ENCODE measurements at places on chromosomes 7 and 10.

DNA sequence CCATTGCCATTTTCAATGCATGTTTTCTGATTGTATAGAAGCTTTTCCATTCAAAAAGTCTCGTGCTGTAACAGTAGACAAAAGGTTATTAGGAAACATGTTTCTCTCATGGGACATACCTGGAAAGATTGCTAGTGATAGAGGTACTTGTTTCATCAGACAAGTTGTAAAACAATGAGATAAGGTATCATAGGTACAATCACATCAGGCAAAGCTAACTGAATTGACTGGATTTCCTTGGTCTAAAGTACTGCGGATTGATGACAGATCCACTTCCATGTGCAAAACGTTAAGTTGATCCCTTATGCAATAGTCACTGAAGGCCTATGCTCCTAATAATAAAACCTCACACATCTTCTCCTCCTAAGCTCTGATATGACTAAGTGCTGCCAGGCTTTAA lies 6.5 kb upstream of the RNF32 start:
- DNase-seq, result no peak

- peak; percentile 8 for DNase-seq
Observed at GRCh38 chr10:114856544-114857287, 35.1 kb downstream of the FHIP2A start.

GRCh38 chr10:27207350-27207749 lies 33.2 kb downstream of the ACBD5 start:
- DNase-seq, result no peak

DNA sequence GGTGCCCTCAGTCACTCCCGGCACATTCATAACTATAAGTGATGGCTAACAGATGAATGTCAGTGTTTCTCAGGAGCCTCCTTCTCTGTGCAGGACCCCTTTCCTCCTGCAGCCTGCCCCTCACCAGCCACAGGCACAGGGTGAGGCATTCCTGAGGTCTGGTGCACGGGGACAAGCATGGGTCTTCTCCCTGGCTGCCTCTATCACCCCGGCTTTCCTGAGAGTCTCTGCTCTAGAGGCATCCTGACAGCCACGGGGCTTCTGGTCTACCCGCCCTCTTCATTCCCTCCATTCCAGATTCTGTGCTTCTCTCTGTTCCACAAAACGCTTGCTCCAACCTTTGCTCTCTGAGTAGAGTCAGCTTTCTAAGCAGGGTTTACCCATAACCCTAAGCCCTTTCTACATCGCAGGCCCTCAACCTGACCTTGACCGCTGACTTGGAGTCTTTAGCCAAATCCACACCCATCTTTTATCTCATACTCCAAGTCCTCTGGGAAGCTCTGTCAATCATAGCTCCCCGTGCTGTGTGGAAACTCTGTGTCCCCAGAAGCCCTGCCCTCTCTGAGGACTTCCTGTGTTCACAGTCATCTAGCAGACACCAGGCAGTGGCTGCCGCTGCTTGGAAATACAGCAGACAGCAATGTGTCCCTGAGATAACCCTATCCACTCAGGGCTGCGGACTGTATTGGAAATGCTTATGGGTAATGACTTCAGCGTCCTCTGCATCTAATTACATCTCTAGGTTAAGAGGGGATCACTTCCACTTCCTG lies 159.0 kb downstream of the SFMBT2 start:
- no peak for DNase-seq

DNA sequence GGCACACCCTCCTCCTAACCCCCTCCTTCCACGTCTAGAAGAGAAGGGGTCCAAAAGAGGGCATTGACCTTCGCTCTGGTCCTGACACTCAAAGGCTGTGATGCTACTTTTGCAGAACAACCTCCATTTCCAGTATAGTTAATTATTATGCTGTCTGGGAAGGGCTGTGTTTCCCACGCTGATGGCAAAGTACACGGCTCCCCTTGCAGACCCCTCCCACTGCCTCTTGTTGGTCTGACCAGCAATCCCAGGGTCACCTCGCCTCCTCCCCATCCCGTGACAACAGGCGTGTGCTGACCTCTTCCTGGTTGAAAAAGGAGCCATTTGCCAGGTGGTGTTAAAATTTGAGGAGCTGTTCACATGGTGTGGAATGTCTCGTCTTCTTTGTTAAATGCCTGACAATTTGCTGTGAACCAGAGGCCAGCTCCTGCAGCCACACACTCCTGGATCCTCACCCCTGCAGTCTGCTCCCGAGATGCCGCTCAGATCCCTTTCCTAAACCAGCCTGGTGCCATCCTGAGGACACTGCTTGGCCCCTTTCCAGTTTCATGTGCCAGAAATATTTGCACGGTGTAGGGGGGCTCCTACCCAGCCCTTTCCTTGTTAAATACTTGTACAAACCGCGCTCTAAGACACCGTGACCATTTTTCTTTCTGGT lies 321.7 kb downstream of the WDR37 start:
- DNase-seq, result no peak

- DNase-seq, result no peak
Observed at GRCh38 chr10:101550965-101551364, 37.1 kb downstream of the POLL start.

DNA sequence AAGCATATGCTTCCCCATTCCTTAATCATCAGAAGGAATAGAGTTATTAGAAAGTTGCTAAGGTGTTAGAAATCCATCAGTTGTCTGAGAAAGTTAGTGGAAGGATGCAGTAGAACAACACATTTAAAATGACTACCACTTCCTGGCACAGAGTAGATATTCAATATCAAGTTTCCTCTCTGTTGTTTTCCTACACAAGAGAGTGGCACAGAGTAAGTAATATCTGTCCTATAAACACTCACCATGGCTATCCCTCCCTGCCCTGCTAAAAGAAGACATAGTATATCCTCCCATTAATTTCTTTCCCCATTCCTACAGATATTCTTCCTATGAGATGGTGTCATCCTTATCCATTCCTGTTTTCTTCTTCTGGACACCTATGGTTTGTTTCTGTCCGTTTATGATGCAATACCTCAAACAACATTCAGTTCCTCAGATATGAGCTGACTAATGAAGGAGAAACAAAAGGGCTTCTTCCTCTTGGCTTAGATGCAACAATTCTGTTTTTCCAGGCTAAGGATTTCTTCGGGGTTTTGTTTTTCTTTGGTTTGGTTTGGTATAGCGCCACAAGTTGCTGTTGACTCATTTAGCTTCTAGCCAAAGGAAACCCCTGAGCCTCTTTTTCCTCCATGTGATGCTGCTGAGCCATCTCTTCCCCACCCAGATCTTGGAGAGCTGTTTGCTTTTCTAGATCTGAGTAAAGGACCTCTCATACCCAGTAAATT lies 32.9 kb upstream of the BPGM start:
- no peak for DNase-seq

DNA sequence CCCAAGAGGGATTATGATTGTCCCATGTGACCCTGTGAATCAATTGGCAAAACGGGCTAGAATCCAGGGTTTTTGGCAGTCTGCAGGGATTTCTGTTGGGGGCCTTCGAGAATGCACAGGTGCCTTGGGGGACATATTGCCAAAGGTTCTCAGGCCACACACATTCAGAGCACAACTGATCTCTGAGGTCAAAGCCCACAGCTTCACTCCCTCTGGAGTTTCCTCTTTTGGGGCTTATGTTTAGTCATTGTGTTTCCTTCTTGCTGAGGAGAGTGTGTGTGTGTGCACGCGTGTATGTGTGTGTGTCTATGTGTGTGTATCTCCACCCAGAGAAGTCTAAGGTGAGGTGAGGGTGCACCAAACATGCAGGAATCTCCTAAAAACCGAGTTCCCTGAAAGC lies 8.8 kb downstream of the PPIF start:
- no peak for DNase-seq

- no peak for DNase-seq
Observed at GRCh38 chr10:42979721-42980467, 97.0 kb upstream of the RET start.

DNA sequence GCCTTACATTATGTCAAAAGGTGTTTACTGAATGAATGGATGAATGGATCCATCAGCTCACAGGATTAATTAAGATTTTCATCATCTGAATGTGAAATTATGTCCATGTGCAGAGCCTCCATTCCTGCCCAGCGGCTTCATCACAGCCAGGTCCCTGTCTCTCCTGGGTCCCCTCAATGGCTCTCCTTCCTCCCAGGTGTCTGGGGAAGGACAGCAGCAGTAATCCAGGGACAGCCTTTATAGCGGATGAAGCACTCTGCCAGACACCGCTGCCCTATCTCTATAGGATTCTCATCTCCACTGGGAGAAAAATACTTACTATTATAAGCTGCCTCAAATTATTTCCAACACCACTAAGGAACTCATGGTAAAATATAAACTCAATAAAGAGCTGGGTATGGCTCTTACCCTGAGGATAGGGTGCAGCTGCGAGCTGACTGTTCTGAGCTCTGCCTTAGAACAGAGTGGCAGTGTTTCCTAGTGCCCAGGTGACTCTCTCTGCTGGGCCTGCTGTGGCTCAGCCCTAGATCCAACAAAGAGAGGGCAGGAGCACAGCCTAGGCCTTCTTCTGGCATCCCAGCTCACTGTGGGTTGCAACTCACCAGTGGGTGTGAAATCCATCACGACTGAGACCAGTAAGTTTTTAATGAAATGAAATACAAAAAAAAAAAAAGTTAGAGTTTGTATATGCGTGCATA lies 38.3 kb downstream of the GPRIN2 start:
- no peak for DNase-seq

DNA sequence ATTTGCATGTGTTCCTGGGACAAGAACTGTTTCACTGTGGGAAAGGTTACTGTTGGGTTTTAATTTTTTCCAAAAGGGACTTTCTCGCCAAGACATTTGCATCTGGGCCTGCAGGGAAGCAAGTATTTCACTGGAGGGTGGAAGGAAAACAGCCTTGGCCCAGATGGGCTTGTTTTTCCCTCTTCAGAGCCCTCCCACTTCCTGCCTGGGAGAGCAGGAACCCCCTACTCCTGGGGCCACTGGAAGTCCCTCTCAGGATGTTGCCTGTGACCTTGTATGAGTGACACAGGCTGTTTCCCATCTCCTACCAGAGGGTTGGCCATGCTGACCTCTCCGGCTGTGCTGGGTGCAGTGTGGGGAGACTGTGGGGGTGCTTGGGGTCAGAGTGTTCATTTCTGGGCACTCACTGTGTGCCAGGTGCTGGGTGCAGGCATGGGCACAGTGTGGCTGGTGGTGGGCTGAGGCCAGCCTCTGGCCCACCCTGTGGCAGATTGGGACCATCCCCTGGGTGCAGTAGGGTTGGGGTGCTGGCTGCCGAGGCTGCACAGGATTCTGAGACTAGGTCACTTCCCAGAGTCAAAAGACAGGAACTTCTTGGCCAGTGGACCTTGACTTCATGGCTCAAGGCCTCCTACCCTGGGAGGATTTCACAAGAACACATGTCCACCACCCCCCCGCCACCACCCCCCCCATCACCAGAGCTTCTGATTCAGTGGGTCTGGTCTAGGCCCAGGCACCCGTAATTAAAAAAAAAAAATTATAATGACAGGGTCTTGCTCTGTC lies 10.2 kb downstream of the TSPAN15 start:
- no peak for DNase-seq

DNA sequence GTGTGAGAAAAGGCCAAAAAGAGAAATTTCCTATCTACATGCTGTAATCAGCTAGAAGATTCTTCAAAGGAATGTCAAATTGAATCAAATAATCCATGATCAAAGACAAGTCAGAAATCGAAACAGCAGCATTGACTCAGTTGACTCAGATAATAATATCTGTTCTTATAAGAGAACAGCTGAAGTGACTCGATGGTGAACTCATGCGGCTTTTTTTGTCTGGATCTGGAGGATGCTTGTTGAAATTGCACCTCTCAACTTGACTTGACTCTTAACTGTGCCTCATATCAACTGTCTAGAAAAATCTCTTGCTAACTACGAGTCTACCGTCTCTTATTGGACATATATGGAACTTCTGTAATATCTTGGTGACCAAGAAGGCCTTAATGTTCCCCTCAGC lies 599.5 kb downstream of the PHTF2 start:
- DNase-seq, result no peak

GRCh38 chr7:106071356-106071998 lies 40.6 kb downstream of the SYPL1 start:
- DNase-seq, result peak; percentile 65

DNA sequence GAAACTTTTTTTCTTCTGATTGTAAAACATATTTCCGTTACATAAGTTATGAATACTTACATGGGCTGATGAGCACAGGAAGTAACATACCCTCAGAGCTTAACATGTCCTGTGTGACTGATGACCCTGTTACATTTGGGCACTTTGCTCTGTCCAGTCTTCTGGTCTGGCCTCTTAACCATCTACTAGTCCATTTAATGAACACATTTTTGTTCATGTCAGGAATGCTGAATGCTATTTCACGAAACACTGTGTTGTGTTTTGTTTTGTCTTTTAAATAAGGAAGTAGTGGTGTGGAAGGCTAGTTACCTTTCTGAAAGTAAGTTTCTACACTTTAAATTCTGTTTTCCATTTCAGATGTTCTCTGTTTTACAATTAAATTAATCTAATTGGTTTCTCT lies 77.7 kb downstream of the RBM33 start:
- no peak for DNase-seq
